DMS79 treated with DMSO at 0.1 percent for 48 hours (cell line): ENCODE measurements at places on chromosomes 6 and 20.
A peak's percentile ranks its signal among the peaks of the same experiment; 100 is the strongest.

DNA sequence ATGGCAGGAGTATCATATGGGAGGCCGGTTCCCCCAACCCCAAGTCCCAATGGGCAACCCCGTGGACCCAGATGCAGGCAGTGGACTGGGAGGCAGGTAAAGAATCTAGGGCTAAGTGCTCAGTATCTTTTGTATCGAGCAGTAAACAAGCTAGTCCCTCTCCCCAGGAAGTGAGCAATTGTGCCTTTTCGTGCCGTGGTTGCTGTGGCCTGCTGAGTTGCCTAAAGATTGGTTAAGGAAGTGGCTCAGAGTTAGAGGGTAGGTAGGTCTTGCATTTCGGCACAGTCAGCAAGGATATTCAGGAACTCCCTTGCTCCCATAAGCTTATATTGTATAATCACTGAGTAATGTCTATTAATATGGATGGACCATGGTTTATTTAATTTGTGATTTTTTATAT lies 1.3 kb upstream of the DNAH8 start:
- DNase-seq, result no peak

GRCh38 chr6:140857739-140858380 lies 1274.9 kb upstream of the GJE1 start:
- DNase-seq, result no peak

GRCh38 chr20:63064745-63065711 lies 58.3 kb upstream of the BHLHE23 start:
- DNase-seq, result no peak

DNA sequence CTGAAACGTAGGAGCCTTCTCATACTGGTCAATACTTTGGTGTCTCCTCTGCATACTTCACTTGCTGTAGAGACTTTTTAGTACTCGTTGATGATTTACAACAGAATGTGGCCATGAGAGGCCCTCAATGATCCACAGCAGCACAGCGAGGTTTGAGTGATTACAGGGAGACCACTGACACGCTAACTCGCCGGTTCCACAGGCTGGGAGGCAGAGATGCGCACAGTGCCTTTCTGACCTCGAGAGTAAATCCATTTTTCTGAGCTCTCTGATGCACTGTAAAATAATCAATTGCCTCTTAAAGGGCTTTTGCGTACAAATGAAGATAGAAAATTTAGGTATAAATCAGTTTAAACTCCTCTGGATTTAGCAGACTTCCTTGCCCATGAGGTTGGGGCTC lies 56.2 kb upstream of the TBC1D7 start:
- DNase-seq, result no peak

- DNase-seq, result no peak
Observed at GRCh38 chr6:71482742-71483141, 194.1 kb downstream of the OGFRL1 start.

DNA sequence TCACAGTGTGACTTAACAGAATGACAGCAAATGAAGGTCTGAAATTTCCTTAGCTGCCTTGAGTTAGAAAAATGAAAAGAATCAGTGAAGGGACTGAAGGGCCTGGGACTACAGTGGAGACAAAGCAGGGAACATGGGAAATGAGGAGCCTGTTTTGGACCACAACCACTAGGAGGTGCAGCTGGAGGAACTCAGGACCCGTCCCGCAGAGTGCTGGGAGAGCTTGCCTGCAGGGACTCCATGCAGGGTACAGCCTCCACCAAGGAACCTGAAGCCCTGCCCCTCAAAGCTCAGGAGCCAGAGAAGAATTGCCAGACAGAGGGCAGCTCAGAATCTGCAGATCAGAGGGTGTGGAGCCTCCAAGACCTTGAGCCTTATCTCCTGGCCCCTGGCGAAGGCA lies 50.7 kb downstream of the LRFN2 start:
- no peak for DNase-seq

DNA sequence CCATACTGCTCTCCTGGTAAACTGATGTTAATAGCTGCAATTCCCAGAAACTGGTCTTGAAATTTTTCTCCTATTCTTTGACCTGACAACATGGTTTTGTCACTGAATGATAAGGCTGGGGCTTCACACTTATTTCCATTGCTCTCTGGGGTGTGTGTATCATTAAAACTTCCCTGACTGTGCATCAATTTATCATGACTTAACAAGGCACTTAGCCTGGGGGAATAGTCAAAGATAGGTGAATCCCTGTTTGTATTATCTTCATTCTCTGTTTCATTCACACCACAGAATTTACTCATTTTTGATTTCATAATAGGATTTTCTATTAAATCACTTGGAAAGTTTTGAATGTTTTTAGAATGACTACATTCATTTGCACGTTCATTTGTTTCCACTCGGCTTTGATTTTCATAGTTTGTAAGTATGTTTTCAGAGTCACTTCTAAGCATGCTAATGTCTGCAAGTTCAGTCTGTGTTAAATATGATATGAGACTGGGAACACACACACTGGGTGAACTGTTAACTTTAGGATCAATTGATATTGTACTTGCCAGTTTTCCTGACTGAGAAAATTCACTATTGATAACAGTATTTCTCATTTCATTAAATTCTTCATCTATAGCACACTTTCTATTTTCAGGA lies 35.5 kb downstream of the DST start:
- DNase-seq, result no peak

GRCh38 chr20:53926428-53927028 lies 143.9 kb downstream of the BCAS1 start:
- DNase-seq, result no peak

DNA sequence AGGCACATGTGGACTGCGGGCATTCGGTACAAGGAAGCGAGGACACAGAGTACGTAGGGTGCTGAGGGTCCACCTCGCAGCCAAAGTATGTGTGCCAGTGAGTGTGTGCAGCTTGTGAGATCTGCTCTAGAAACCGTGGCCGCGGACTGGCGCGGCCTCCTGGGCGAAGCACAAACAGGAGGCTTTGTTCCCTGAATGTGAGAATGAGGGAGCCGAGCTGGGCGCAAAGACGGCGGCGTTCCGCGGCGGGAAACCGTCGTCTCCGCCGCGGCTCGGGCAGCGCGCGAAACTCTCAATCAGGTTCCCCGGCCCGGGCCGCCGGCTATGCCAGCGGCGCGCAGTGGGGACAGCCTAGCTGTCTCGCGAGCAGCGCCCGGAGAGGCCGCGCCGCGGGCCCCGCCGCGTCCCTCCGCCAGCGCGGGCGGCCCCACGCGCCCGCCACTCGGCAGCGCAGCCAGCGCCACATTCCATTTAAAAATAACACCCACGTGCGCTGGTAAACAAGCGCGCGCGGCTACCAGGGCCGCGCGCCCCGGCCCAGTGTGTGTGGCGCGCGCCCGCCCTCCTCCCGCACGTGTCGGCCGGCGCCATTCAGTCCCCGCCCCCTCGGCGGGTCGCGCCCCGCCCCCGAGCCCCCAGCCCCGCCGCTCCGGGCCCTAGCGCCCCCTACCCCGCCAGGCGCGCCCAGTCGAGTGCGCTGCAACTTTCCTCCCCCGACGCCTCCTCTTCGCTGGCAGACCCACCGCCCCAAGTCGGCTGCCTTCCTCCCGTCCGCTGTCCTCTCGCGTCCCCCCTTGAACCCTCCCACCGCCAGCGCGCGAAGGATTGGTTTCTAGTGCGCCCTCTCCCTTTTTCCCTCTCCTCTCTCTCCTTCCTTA lies 3.0 kb upstream of the FOXO3 start:
- no peak for DNase-seq

DNA sequence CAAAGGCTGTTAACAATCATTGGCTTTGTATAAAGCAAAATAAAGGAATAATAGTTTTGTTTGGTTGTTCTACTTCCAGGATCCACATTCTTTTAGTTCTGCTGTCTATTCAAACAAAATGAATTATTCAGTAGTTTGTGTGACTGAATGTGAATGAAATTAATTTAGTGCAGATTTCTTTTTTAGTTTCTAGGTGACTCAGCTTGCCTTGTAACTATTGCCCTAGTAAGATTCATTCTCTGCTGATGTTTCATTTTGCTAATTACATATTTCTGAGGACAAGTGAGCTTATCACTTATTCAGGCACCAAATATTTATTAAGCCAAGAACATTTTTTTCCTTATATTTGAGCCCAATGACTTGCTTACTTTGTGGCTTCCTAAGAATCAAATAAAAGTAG lies 46.5 kb upstream of the RIPOR2 start:
- DNase-seq, result no peak

- DNase-seq, result no peak
Observed at GRCh38 chr20:61596687-61597330, 344.7 kb downstream of the CDH4 start.

DNA sequence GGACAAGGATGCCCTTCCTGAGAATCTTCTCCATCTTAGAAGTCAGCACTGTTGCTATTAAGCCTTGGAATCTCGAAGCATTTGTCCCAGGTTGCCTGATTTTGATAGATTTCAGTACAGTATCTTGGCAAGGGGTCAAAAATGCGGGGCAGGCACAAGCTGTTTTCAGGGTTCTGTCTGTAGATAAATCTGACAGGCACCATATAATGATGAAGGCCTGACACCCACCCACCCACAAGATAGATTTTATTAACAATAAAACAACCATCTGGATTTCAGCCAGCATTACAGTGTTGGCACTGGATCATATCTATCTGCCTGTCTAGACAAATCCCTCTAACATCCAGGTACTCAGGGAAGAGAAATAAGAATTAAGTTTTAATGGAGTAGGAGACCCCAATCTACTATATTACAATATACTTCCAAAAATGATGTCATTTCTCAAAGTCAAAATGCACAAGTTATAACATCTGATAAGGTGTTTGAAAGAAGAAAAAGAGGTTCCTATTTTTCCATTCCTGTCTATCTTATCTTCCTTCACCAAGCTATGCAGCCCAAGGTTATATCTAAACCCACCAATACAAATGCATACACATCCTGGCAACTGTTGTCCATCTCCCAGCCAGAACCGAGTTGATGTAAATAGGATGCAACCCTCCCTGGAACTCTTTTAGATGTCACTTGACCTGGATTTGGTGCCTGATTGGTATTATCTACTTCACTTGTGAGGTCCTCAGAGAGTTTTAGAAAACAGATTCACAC lies 10.7 kb downstream of the NEDD9 start:
- DNase-seq, result peak; percentile 0

DNA sequence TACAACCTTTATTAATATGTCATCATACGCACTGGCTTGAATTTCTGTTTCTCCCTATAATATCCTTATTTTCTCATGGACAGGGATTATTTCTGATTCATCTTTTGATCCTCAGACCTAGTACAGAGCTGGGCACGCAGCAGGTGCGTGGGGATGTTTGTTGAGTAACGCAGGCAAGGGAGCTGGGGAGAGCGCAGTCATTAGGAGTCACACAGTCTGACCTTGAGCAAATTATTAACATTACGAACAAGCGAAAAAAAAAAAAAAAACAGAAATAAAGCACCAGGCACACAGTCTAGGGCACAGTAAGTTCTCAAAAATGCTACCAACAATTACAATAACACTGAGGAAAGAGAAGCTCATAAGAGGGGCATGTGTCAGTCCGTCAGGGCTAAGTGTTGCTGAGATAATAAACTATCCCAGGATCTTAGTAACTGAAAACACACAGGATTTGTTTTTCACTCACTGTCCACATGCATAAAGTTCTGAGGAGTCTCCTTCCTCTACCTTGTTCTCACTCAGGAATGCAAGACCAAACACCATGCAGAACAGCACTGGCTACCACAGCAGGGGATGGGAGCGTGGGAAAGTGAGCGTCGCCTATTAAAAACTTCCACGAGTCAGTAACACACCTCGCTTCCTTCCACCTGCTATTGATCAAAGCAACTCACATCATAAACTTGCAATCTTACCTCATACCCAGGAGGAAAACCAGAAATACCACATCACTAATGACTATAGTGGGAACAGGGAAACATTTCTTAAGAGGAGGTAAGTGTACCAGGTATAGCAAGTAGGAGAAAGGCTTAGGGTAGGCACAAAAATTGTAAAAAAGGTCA lies 56.9 kb downstream of the PDE10A start:
- DNase-seq, result no peak

- DNase-seq, result no peak
Observed at GRCh38 chr6:50288241-50288640, 238.5 kb upstream of the DEFB112 start.

DNA sequence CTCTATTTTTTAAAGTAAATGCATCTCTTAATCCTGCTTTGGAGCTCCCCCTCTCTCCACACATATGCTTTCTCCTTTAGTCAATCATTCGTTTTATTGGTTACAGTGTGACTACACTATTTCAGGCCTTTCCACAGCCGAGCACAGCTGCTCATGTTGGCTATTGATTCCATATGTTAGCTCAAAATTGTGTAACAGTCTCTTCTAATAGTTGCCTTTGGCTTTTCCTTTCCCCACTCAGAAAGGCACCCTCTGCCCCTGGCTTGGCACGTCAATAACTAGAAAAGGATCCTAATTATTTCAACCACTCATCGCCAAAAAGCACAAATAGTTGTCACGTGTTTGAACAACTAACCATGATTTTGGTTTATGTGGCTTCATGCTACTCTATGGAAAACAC lies 410.3 kb upstream of the SLC35B3 start:
- no peak for DNase-seq

DNA sequence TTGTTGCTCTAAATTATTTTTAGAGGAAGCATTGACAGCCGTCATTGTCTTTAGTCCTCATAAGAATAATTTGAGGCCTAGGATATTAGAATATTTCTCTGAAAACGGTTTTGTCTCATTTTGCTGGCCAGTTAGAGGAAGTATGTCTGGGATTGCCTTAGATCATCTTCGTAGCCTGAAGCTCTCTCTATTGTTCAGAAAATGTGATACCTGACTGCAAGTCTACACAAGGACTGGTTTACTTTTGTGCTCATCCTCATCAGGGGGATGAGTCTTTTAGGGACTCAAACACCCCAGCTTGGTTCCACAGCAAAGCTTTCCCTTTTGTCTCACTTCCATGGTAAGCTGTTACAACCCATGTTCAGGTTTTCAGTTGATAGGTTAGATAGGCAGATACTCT lies 141.8 kb downstream of the FARS2 start:
- no peak for DNase-seq

- no peak for DNase-seq
Observed at GRCh38 chr6:137403855-137404254, 90.3 kb downstream of the OLIG3 start.

GRCh38 chr6:30721198-30722024 lies 1.3 kb downstream of the TUBB start:
- DNase-seq, result peak; percentile 81

DNA sequence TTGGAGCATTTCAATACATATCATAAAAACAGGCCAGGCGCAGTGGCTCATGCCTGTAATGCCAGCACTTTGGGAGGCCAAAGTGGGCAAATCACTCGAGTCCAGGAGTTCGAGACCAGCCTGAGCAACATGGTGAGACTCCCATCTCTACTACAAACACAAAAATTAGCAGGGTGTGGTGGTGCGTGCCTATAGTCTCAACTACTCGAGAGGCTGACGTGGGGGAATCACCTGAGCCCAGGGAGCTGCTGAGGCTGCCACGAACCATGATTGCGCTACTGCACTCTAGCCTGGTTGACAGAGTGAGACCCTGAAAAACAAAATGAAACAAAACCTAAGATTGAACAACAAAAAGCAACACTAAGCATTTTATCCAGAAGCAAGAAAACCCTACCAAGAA lies 47.2 kb downstream of the BACH2 start:
- DNase-seq, result no peak

- no peak for DNase-seq
Observed at GRCh38 chr6:26420688-26421171, 18.7 kb downstream of the BTN3A1 start.

GRCh38 chr6:22036699-22037098 lies 260.1 kb downstream of the PRL start:
- DNase-seq, result no peak
